ENCODE measurements at places on chromosomes 2 and 18. TPM values are rescaled to one million over a fixed set of nuclear protein-coding genes. Genes with fewer than 3 reads are reported as not detected.

- no peak for DNase-seq
Observed at GRCh38 chr2:97546711-97547110, 43.0 kb downstream of the ANKRD36B start.

DNA sequence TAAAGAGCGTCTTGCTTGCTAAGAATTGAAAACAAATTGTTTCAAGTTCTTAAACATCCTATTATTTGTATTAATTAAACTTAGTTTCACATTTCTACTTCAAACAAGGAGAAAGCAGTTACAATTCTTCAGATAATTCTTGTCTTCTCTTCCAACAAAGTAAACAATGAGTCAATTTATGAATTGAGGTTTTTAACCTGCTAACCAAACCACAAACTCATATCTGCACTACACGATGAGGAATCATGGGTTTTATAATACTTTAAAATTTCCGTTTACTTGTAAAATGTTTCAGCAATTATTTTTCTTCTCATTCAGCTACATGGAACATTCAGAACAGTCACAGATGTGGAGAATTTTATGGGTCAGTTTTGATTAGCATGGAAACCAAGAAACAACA, 114.2 kb downstream of the SPIRE1 start:
- DNase-seq = no peak

DNA sequence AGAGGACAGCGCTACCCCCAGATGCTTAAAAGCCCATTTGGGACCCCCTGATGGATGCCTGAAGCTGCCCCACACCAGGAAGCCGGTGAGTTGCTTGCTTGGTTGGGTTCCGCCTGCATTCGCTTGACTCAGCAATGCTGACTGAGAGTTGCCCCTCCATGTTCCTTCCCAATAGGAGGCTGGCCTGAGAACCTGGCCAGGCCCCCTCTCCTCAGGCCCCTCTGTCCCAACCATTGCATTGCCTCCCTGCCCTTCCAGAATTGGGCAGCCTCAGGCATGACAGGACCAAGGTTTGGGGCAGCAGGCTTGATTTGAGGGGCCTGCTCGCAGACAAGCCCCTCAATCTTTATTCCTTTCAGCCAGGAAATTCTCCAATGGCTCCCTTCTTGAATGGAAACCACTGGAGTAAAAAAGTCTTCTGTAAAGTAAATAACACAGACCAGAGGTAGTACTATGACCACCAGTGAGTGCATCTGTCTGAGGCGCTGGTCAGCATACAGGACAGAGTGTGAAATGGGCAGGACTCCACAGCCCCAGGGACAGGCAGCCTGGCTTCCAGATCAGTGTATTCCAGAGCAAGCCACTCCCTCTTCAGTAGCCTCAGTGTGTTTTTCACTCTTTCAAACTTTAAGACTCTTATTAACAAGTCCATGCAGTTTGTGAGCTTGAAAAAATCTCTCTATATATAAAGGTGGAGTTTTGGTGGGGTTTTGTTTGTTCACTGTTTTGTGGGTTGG, 104.7 kb downstream of the C1QL2 start:
- DNase-seq = no peak

GRCh38 chr2:46865181-46865970, 50.2 kb downstream of the MCFD2 start:
- no peak for DNase-seq

DNA sequence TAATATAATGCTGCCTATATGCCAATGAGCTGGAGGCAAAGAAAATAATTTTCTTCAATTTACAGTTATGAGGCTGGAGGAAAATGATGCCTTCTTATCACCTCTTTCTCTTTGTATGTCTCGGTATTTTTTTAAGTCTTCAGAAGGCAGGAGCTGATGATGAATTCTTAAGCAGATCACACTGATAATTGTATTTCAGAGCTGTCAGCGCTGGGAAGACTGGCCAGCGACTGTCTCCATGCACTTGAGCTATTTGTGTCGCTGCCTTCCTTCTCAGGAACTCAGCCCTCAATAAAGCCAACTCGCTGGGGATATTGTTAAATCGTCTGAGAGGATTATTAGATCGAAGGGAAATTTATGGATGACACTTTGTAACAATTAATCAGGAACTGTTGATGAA, 40.3 kb downstream of the PTGR3 start:
- DNase-seq = no peak

GRCh38 chr18:74163019-74163660, 14.8 kb downstream of the TIMM21 start:
- peak; percentile 8 for DNase-seq

DNA sequence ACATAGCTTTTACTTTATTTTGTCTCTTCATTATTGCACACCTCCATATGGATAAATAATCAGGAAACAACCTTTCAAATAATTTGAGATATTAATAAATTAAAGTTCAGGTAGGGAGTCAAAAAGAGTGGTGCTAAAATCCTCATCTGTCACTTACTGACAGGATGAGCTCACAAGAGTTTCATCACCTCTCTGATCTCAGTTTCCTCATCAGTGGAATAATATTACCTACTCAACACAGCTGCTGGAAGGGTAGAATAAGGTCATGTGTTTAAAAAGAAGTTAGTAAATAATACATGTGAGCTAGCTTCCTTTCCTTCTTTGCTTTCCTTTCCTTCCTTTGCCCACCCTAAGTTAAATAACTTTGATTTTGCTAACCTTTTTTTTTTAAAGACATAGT, 61.9 kb downstream of the RDH14 start:
- no peak for DNase-seq

GRCh38 chr18:21112140-21112473, 494 bp upstream of the ROCK1 start:
- DNase-seq = no peak

DNA sequence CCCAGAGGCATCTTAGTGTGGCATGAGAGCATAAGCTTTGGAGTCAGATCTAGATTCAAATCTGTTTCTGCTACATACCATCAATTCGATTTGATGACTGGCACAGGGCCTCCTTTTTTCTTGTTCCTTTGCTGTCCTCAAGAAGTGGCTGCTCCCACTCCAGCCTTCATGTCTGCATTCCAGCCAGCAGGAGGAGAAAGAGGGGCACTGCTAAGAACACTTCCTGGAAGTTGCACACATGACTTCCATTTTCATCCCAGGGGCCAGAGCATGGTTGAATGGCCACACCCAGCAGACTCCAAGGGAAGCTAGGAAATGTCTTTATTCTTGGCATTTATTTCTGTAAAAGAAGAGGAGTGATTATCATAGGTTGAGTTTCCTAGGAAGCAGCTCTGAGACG, 50.4 kb downstream of the EML6 start:
- DNase-seq = no peak

DNA sequence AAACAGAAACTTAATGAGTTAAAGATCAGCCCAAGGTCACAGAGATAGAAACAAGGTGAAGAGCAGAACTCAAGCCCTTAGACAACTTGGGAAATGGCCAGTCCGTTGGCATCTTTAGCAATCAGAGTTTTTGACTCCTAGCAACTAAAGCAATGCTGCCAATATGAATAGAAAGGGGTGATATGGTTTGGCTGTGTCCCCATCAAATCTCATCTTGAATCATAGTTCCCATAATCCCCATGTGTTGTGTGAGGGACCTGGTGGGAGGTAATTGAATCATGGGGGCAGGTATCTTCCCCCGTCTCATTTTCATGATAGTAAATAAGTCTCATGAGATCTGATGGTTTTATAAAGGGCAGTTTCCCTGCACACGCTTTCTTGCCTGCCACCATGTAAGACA, 170.2 kb downstream of the DDX1 start:
- DNase-seq = no peak

DNA sequence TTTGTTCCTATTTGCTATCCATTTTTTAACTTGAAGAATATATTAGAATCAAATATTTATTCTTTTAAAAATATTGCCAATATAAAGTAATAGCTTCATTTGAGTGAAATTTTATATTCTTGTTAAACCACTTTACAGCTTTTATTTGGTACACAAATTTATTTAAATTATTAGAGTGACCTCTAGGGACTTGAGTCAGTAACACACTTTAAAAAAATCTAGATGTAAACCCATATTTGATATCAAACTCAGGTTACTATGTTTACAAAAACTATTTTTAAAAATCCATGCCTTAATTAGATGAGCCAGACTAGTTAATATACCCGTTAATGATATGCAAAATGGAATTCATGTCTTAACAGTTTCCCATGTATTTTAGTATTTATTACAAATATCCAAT, 134.6 kb downstream of the MAP4K4 start:
- no peak for DNase-seq

DNA sequence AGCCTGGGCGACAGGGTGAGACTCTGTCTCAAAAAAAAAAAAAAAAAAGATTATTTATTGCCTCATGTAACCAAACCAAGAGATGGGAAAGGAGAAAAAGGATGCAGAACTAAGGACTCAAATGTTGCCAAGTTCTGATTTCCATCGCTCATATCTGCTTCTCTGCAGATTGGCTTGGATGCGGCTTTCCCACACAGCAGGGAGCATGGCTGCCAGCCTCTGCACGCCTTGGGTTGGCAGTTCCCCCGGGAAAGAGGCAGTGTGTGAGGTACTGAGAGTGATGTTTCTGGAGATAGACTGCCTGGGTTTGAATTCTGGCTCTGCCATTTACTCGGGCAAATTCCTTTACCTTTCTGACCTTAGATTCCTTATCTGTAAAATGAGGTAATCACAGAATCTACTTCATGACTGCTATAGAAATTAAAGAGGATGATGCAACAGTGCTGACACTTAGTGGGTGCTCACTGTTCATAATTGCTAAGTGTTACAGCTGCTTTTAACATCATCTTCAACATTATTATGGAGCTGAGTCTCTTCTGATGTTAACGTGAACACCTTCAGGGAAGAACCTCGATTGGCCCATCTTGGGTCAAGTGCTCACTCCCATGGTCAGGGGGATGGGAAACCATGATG, 68.8 kb downstream of the ACAA2 start:
- DNase-seq = no peak

DNA sequence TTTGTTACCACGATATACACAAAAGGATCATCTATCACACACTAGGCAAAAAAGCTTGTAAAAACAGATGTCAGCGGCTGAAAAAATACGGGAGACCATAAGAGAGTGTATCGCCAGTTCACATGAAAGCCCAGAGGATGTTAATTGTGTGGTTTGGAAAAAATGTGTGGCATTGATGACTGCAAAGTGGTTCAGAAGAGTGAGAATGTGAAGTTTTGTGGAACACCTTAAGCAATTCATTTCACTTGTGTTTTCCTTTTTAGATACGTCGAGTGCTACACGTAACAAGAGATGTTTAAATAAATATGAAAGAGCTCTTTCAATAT, 61.7 kb upstream of the DAPL1 start:
- no peak for DNase-seq

DNA sequence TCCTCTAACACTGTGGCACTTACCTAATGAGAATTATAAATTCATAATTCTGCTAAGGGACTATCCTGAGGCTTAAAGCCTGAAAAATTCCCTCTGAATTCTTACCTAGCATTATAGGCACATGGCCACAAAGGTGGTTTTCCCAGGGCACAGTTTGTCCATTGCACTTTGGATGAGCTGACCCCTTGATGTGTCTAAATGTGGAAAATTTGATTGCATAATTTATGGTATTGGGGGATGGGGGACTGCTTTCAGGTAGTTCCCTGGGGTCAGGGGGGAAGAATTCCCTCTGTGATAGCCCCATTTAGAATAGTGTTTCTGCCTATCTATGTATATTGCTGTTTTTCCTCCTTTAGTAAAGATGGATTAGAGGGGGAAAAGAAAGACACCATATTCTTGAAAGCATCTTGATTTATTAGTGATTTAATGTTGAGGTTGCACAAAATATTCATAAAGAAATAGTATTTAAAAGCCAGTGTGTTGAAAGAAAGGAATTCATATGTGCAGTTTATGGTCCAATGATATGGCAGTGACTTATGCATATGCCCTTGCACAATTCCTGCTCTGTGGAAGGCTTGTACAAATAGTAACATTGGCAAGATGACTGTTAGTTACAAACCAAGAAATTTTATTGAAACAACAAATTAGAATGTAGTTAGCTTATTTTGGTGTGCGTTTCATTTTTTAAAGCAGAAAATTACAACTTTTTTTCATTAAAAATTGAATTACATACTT, 8.7 kb upstream of the HTR2B start:
- DNase-seq = no peak

ABHD1 gene
- 0.49 TPM for polyA plus RNA-seq

GGCX gene
- 19.7 TPM for polyA plus RNA-seq

SP100 gene
- polyA plus RNA-seq = 20.5 TPM

CCDC195 gene
- polyA plus RNA-seq = 0.39 TPM

FASTKD2 gene
- 23.7 TPM for polyA plus RNA-seq

LRRC30 gene
- 4.2 TPM for polyA plus RNA-seq

LAMA1 gene
- polyA plus RNA-seq = 1.8 TPM
